Stimulated activated CD8-positive, alpha-beta memory T cell treated with anti-CD3 and anti-CD28 coated beads, Interleukin-4, amount 100 ng/mL, for 48 hours (primary cell): ENCODE measurements at places on chromosomes 13 and 19.

- DNase-seq: no peak
Observed at GRCh38 chr19:5651361-5651760, 28.5 kb downstream of the SAFB start.

DNA sequence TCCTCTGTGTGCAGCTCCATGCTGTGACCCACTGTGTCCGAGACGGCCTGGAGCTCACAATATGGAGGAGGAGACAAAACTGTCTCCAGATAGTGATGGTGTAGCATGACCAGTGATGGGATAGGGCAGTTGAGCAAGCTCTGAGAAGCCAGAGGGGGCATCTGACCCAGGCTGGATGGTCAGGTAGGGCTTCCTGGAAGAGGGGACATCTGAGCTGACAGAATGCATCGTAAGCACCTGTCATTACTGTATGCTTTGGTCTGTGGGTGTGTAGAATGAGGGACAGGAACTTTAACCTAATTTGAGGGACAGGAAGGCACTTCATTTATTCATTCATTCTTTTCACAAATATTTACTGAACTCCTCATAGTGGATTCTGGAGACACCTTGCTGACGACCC lies 6.5 kb upstream of the TOMM40 start:
- no peak for DNase-seq

DNA sequence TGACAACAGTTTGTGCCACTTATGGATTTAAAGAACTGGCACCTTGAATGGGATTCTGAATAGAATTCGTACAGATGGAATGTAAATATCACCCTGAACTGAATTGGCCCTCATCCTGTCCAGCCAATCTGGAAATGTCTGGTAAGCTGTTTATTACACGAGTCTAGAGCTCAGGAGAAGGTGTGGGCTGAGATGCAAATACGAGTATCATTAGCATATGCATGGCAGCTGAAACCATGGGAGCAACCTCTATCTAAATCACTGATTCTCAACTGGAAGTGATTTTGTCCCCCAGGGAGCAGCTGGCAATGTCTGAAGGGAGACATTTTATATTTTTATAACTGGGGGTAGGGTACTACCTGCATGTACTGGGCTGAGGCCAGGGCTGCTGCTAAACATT lies 15.6 kb upstream of the VWA8 start:
- DNase-seq: no peak

- no peak for DNase-seq
Observed at GRCh38 chr19:36136964-36137686, 2.7 kb upstream of the CAPNS1 start.

GRCh38 chr19:45815481-45816216 lies 541 bp upstream of the RSPH6A start:
- DNase-seq: no peak

GRCh38 chr13:95247171-95247570 lies 54.1 kb downstream of the ABCC4 start:
- DNase-seq: no peak

DNA sequence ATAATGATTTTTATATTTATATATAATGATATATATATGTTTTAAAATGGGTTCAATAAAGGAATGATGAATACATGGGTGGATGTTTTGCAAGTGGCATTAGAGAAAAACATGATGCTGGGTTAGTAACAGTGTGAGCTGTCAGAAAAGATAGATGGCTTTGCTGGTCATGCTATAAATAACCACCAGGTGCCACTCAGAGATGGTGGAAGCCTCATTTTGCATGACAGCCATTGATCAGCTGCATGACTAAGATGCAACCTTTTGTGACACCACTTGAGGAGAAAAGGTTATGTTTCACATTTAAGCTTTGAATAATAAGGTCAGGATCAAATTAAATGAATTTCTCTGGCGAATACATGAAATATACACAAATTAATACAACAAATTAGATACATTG lies 737.7 kb downstream of the PCDH9 start:
- no peak for DNase-seq

GRCh38 chr13:78610381-78610883 lies 7.1 kb upstream of the POU4F1 start:
- no peak for DNase-seq

DNA sequence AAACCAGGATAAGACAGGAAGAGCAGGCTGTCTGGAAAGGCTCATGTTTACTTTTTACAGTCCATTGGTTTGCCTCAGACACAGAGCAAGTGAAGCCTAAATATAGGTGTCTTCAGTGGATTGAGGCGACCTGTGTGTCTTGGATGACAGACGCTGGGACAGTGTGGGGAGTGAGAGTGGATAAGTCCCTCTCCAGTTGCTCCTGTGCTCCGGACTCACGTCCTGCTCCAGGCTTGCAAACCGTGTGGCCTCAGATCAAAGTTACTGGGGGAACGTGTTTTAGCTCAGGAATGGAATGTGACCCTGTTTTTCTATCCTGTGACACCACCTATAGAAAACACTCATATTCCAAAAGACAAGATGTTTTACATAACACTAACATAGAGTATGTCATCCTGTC lies 465.7 kb downstream of the MYO16 start:
- DNase-seq: no peak

DNA sequence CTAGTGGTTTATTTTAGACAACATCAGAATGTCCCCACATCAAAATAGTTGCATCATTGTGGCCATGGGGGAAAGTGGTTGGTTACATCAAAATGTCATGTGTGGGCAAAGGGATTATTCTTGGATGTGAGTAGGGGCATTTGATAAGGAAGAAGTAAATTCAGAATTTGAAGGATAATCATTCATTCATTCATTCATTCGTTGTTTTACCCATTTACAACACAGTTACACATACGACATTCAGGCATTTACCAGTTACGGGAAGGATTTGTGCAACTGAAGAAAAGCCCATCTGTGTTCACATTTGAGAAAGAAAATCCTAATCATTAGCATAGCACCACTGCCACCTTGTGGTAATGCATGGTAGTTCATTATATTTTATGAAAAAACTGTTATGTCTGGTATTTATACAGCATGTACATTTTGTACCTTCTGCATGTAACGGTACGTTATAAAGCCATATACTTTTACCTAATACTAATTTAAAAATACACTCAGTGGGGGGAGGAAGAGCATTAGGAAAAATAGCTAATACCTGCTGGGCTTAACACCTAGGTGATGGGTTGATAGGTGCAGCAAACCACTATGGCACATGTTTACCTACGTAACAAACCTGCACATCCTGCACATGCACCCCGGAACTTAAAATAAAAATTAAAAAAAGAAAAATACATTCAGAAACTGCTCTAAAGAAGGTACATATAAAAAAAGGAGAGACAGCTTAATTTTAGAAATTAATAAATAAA lies 62.1 kb downstream of the DGKH start:
- no peak for DNase-seq

DNA sequence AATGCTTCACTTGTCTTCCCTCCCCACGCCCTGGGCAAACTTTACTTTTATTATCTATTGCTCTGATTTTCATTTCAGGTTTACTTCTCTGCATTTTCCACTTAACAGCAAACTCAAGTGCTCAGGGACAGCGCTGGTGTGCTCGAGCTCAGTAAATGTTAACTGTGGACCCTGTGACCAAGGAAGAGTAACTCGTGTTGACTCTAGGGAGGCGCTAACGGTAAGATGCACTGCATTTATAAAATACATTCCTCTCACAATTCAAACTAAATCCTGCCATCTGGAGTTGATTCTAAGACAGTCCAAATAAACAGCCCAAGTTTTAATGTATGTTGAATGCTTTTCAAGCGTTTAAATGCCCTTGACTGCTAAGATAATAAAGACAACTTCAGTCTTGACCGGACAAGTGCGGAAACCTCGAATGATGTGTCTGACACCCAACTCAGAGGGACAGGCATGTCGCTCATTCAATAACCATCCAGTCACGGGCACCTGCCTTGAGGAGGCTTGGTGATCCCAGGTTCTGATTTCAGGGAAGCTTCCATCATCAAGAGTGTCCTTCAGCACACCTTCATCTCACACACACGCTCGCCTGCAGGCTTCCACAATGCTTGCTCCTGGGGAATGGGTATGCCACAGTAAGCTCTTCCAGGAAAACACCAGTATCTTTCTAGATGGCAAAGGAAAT lies 93.2 kb downstream of the STK24 start:
- no peak for DNase-seq

DNA sequence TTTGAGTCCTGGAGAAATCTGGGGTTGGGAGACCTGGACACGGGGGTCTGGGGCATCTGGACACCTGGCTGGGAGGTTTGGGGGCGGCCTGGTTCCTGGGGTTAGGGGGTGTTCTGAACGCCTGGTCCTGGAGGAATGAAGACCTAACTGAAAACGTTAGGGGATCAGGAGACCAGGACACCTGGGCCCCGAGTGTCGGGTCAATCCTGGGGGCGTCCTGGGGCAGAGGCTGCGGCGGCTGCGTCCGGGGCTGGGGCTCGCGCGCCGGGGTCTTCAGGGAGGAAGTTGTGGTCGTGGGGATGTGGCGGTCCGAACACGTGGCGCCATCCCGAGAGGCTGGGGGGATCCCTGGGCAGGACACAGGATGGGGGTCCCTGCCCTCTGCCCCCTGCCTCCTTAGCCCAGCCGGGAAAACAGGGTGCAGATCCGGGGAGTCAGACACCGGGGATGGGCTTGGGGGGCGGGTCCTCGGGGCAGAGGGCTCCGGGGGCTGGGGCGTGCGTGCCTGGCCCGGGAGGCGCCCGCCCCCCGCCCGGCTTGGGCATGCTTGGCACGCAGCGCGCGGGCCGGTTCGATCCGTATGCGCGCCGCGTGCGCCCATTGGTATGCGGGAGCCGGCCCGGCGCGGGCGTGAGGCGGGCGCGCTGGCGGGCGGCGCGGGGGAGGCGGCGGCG lies 632 bp downstream of the NPAS1 start:
- no peak for DNase-seq

- no peak for DNase-seq
Observed at GRCh38 chr19:4114181-4114580, 9.7 kb downstream of the MAP2K2 start.

DNA sequence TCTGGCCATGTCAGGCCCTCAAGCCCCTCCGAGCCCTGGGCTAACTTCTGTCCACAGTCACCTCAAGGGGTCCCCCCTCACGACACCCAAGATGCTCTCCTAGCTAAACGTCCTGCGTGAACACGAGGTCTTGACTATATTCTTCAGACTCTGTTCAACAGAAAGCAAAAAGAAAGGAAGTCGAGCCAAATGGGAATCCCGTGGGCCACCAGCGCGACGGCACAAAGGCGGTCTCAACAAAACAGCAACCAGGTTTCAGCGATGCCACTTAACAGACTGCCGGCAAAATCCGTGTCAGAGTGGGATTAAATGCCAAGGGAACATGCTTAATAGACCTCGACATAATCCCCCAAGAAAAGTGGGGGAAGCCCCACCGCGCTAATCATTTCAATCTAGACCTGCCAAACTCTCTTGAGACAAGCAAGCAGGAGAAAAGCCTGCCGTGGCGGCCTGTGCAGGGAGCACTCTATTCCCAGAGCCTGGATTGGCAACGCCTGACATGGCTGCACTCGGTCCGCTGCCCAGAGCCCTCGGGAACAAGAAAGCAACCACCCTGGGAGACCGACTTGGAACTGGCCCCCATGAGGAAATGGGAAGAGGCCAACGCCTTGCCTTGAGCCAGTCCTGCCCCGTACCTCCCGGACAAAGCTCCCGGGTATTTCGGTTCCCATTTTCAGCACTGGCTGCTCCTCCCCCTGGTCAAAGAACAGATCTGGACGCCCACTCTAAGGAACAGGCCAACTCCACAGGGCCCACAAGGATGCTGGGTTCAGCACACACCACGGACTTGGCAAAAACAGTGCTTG lies 16.0 kb downstream of the ZC3H4 start:
- DNase-seq: no peak

- no peak for DNase-seq
Observed at GRCh38 chr19:10344780-10345179, 5.4 kb upstream of the ICAM3 start.

DNA sequence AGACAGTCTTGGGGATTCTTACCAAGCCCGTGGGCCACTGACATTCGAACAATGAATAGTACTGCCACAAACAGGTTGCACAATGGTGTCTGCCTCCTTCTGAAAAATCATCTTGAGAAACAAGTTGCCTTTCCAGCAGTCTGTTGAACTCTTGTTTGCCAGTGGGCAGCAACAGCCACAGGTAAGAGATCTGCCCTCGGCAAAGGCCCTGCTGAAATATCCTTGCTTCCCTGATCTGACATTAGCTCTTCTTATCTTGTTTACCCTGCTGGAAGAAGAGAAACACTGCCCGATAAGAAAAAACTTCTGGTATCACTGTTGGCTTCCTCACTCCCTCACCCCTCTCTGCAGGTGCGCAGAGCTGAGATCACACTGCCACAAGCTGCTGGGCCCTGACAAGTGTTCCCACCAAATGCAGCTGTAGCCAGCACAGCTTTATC lies 2.0 kb downstream of the DOCK9 start:
- no peak for DNase-seq

DNA sequence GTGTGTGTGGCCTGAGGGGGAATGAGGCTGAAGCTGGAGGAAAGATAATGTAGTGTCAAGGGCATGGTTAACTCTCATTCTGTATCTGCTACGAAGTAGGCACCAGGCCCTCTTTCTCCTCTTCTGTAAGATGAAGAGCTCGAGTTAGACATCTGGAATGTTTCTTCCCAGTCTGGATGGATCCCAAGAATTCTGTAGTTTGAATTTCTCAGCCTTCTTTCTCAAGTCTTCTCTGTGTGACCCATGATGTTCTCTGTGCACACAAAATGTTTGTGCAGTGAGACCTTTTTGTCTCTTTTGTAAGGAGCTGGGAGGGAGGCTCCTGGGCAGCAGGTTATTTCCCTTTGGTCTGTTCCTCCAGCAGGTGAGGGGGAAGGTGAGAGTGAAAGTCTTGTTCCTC lies 13.7 kb downstream of the FGF9 start:
- no peak for DNase-seq

- no peak for DNase-seq
Observed at GRCh38 chr13:99144306-99144705, 56.3 kb upstream of the UBAC2 start.

- no peak for DNase-seq
Observed at GRCh38 chr13:25775275-25775674, 276.5 kb downstream of the SHISA2 start.

DNA sequence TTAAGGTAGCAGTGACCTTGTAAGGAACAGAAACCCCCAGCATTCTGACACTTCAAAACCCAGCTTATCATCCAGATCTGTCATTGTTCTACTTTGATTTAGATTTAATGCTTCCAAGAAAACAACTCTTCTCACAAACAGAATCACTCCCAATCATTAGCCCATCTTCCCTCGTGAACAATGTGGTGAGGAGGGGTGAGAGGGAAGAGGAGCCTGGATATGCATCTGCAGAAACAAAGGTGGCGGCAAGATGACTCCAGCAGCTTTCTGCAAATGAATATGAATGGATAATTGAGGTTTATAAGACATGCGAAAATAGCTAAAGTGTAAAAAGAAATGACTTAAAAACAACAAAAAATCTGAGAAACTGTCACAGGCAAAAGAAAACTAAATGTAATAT lies 859.9 kb upstream of the SLC10A2 start:
- DNase-seq: no peak

DNA sequence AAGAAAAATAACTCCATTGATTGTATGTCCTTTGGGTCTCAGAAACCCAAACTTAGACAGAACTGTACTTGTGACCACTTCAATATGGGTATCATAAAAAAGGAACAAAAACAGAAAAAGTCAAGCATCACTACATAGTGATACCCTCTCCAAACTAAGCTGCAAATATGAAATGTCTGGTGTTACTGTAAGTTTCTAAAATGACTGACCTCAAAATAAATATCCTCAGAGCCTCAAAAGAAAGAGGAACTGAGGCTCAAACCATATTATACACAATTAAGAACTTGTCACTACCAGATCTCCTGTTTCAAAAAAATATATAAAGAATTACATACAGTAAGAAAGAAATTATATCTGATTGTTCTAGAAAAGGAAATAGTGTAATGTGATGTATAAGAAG lies 787.9 kb upstream of the KLHL1 start:
- DNase-seq: no peak
